Epithelial cell of alveolus of lung (primary cell): ENCODE measurements at places on chromosomes 3 and 15. TPM values are rescaled to one million over a fixed set of nuclear protein-coding genes. Genes with fewer than 3 reads are reported as not detected.

The KCNMB3 gene
- under 0.01 and 1.4 TPM in 2 replicates for total RNA-seq

The VGLL3 gene
- total RNA-seq: 12.7 and 43.7 TPM in 2 replicates

The MB21D2 gene
- total RNA-seq: 5.1 and 23.3 TPM in 2 replicates

The PEX5L gene
- total RNA-seq: not detected in 2 replicates

The XCR1 gene
- not detected in 2 replicates for total RNA-seq

The OSBPL10 gene
- total RNA-seq: 11.4 and 17.2 TPM in 2 replicates

The SLC7A14 gene
- total RNA-seq: under 0.01 and 2.5 TPM in 2 replicates

The PP2D1 gene
- total RNA-seq: not detected in 2 replicates

The STXBP5L gene
- not detected in 2 replicates for total RNA-seq

The ISG20 gene
- 3.9 and 7.4 TPM in 2 replicates for total RNA-seq

The ZDHHC3 gene
- 60.0 and 73.9 TPM in 2 replicates for total RNA-seq

The GPR171 gene
- total RNA-seq: not detected in 2 replicates

The GOLGA6L4 gene
- total RNA-seq: 0.56 and 1.0 TPM in 2 replicates

The ATP6V1A gene
- 45.4 and 53.4 TPM in 2 replicates for total RNA-seq

The GMNC gene
- total RNA-seq: not detected in 2 replicates

The TTLL13 gene
- total RNA-seq: 0.08 TPM in 1 of 2 replicates, not detected in the other

The GRAMD2A gene
- 0.52 TPM in 1 of 2 replicates, not detected in the other for total RNA-seq

The SEC22C gene
- 54.9 and 63.0 TPM in 2 replicates for total RNA-seq

The CCDC33 gene
- 6.1 TPM in 1 of 2 replicates, not detected in the other for total RNA-seq

The FBXL22 gene
- total RNA-seq: 0.32 TPM in 1 of 2 replicates, not detected in the other

The FBXO45 gene
- total RNA-seq: 7.6 and 9.0 TPM in 2 replicates

The LOXL1 gene
- 47.2 and 63.7 TPM in 2 replicates for total RNA-seq

The IQCH gene
- total RNA-seq: 0.08 and 1.8 TPM in 2 replicates

The COLQ gene
- 0.08 TPM in 1 of 2 replicates, not detected in the other for total RNA-seq

The CYP1A1 gene
- total RNA-seq: 0.13 and 0.48 TPM in 2 replicates

The LRRIQ4 gene
- total RNA-seq: not detected in 2 replicates

The ABHD10 gene
- total RNA-seq: 24.7 and 30.0 TPM in 2 replicates

The PRSS50 gene
- not detected in 2 replicates for total RNA-seq

The PAQR5 gene
- 1.9 and 11.8 TPM in 2 replicates for total RNA-seq

The PLOD2 gene
- 99.2 and 187 TPM in 2 replicates for total RNA-seq

The ZBED2 gene
- total RNA-seq: 0.39 TPM in 1 of 2 replicates, not detected in the other

The CNOT10 gene
- total RNA-seq: 15.1 and 24.5 TPM in 2 replicates

The ROPN1 gene
- total RNA-seq: not detected in 2 replicates

The ARL6IP5 gene
- total RNA-seq: 132 and 179 TPM in 2 replicates

The ROBO2 gene
- 3.6 and 9.6 TPM in 2 replicates for total RNA-seq

The SLC22A13 gene
- total RNA-seq: 0.26 and 1.6 TPM in 2 replicates

The NRROS gene
- total RNA-seq: 0.52 TPM in 1 of 2 replicates, not detected in the other

The PPARG gene
- total RNA-seq: 11.0 and 48.1 TPM in 2 replicates

The PAK6 gene
- 0.13 TPM in 1 of 2 replicates, not detected in the other for total RNA-seq

The OXTR gene
- 0.72 and 4.3 TPM in 2 replicates for total RNA-seq

The AQR gene
- total RNA-seq: 19.9 and 22.0 TPM in 2 replicates

The GOLGA8A gene
- 1.8 and 12.3 TPM in 2 replicates for total RNA-seq

The LPP gene
- total RNA-seq: 56.4 and 71.5 TPM in 2 replicates

The TNFSF10 gene
- 2.3 and 2.7 TPM in 2 replicates for total RNA-seq

The BCL2A1 gene
- total RNA-seq: 2.6 and 3.9 TPM in 2 replicates
